ENCODE measurements at places on chromosomes 7 and 10.
A peak's percentile ranks its signal among the peaks of the same experiment; 100 is the strongest.

DNA sequence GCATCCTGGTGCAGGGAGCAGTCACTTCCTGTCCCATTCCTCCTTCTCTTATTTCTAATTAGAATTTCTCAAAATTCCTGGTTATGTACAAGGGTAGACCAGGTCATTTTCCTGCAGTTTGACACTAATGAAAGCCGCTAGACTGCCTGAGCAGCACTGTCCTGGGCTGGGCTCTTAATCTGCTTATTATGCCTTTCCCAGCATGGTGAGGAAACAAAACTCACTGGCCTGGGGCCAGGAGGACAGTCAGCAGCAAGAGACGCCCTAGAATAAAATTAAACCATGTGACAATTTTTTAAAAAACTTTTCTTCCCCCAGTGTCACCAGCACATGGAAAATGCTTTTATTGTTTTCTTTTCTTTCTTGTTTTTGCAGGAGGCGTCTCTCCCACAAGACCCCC, 647.5 kb downstream of the TYW1 start:
- no peak for DNase-seq

- no peak for DNase-seq
Observed at GRCh38 chr10:29214551-29214950, 74.3 kb upstream of the LYZL1 start.

DNA sequence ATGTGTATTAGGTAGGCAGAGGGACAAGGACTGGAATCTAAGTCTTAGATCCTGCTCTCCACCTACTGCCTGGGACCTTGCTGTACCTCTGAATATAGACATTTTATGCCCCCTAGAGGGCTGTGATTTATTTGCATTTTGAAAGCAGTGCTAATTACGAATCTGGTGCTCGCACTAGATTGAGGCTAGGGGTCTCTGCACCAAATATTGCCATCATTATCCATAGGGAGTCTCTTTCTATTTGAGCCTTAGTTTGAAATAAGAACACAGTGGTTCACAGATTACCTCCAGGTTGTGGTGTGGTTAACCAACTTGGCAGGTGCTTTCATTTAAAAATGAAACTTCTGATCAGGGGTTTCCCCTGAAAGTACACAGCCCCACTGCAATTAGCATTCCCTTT, 41.8 kb downstream of the CNNM1 start:
- peak; percentile 2 for DNase-seq

DNA sequence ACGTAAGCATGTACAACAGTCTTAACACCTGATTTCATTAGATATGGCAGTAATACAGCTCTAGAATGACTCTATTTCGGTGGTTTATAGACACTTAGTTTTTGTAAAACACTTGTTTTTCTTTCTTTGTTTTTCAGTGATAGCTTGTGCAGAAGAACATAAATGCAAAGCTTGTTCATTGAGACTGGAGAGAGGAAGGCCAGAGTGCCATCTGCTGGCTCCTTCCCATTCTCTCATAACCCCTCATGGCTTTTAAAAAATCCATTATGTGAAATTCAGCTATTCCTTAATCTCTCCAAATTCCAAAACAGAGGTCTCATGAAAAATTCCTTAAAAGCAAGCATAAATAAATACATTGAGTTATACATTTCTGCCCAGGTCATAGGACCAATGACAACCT, 76.3 kb downstream of the CACNB2 start:
- DNase-seq, result peak; percentile 4

DNA sequence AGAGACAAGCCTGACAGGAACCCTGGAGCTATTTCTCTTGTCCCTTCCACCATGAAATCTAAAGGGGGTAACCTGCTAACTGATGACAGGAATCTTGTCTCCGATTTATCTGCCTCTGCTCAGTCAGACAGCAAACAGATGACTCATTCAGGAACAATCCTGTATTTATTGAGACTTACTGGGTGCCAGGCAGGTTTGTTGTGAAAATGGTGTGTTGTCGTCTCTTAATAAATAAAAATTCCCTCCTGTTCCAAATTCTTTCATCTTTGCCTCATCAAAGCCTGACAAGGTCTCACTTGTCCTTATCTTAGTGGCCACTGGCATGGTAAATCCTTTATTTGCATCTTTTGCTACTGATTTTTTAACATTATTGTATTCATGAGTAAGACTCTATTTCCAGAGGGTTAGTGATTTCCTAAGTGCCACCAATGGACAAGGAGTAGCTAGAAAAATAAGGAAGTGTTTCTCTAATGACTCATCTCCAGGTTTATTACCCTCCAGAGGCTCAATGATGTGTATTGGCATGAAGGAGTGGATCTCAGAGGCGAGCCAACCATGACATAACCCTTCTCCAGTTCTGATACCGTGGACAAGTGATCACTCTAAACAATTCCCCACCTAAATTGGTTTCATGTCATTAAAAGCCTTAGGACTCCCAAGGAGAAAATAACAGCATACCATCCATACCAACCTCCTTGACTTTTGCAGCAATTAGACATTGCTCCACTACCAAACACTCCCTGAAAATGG, 724.0 kb downstream of the GRID1 start:
- peak; percentile 15 for DNase-seq

- no peak for DNase-seq
Observed at GRCh38 chr10:62636825-62637248, 167.7 kb upstream of the ADO start.

DNA sequence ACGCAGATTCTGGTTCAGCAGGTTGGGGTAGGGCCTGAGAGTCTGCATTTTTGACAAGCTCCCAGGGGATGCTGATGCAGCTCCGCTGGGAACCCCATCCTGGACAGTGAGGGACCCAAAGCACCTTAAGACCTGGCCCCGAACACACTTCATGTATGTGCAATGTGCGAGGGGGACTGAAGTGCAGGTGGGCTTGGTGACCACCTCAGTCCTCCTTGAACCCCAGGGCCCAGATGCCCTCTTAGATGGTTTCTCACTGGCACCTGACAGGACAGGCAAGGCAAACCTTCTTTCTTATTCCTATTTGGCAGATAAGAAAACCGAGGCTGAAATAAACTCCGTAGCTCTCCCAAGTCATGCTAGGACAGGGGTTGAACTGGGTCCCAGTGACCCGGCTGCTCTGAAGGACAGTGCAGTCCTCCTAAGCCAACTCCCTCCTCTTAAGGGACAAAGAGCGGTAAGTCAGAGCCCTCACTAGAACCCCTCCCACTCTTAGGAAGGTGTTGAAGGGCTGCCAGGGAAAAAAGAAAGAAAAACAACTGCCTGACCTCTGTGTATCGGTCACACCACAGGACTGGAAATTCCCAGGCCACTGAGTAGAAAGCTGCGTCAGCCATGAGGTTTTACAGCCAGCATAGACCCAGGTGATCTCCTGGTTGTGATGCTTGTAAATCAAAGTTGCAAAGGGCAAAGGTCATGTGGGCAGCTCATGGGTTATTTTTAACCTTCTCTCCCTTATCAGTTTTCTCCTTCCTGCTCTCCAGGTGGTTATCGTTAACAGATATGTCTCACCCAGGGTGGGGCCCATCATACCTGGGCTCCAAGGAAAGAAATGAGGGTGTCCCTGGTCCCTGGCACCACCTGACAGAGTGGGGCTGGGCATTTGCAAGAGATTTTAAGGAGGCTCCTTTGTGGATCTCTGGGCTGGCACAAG, 90.9 kb upstream of the SMNDC1 start:
- peak; percentile 99 for DNase-seq

GRCh38 chr10:18350340-18350739, 210.1 kb downstream of the CACNB2 start:
- DNase-seq, result no peak

DNA sequence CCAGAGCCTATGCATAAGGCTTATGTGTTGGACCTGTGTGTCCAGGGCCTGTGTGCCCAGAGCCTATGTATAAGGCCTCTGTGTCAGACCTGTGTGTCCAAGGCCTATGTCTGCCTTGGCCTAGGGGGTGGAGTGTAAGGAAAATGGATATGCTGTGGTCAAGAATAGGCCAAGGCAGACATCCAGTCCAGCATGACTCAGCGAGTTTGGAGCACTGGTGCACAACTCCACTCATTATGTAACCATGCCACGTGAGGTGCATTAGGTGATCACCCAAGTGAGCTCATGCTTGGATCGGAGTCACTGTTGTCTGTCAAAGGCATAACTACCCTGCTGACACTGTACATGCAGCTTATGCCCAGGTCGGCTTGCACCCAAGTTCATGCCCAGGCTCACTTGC, 238.9 kb downstream of the CACNA2D1 start:
- no peak for DNase-seq

DNA sequence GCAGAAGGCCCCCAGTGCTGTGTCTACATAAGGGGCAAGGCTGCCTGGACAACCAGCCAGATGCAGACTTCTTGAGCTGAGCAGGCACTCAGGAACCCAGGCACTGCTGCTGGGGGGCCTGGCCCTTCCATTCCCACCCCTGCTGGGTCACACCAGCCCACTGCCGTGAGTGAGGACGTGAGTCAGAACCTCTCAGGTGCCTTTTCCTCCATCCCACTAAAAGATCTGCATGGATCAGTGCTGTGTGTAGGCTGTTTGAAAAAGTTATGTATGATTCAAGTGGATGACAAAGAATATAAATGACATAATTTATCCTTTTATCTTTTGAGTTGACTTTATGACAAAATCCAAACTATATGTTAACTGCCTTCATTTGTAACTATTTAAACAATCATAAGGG, 499.3 kb downstream of the INHBA start:
- no peak for DNase-seq

GRCh38 chr10:42867571-42867970, 85.0 kb downstream of the BMS1 start:
- no peak for DNase-seq

DNA sequence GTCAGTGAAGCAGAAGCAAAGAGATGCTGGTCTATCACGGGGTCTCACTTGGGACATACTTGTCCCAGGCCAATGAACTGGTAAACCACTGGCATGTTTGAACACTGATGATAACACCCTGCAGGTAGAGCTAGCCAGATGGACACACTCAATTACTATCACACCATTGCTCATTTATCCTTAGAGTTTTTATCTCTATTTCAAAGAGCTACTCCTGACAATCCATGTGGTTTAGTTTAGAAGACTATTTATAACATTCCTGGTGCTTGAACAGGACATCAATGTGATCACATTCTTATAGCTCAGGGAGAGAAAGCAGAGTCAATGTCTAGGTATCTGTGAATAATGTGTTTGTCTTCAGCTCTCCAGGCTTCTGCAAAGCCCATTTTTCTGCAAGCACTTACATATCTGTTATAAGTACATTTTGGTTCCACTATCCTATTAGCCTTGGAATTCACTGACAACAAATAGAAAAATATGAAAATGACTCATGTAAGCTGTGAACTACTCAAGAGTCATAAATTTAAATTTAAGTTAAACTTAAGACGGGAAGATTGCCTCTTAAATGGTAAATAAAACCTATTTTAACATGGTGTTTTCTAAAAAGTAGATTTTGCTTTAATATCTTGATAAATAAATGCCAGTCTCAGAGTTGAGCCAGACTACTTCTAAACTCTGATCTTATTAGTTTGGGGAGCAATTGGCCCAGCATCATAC, 106.7 kb upstream of the MBL2 start:
- no peak for DNase-seq

DNA sequence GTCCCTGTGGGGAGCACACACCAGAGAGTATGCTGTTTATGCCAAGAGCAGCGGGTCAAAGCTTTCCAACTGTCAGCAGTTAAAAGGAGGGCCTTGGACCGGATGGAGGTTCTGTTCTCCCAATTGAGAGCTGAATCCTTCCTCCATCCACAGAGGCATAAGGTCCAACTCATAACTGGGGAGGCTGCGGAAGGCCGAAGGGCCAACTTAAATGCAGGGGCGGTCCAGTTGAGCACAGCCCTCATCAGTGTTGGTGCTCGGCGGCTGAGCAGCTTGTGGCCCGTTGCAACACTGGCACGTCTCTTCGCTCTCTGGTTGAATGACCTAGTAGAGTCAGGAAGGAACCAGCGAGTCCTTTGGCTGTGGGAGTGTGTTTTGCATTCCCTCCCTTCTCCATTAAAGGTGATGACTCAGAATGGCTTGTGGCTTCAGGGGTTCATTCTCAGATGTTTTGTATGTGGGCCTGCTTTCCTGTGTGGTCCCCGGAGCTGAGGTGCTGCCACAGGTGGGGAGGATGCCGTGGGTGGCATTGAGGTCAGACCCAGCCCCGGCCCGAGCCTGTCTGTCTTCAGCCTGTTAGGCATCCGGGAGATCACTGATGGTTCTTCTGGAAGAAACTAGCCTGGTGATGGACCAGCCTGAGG, 44.8 kb upstream of the DMBT1 start:
- no peak for DNase-seq

DNA sequence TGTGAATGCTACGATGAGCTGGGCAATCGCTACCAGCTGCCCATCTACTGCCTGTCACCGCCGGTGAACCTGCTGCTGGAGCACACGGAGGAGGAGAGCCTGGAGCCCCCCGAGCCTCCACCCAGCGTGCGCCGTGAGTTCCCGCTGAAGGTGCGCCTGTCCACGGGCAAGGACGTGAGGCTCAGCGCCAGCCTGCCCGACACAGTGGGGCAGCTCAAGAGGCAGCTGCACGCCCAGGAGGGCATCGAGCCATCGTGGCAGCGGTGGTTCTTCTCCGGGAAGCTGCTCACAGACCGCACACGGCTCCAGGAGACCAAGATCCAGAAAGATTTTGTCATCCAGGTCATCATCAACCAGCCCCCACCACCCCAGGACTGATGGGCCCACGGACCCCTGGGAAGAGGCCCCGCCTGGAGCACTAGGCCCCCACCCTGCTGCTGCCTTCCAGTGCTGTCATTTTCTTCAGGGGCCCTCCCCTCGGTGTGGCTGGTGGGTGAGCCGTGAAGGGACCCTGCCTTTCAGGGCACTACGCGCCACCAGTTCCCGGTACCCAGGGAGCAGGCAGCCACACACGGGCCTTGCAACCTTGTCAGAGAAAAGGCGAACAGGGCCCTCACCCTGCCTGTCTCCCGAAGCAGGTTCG, 2.3 kb upstream of the ANKRD2 start:
- no peak for DNase-seq

DNA sequence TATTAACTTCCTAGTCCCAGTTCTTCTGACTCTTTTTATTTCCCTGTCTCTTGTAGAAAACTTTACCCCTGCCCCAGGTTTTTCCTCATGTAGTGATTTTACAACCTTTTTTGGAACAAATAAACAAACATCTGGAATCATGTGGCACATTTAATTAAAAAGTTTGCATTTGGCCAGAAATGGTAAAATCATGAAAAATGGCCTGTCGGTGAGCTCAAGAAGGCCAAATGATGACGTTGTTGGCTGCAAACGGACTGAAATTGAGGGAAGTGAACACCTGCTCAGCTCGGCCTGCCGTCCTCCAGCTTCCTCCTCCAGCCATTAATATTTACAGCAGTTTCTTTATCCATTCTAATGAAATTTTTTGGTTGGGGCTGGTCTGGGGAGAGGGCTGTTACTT, 902.8 kb downstream of the LRMDA start:
- DNase-seq, result no peak
